ENCODE measurements at places on chromosomes 2 and 18.
A peak's percentile ranks its signal among the peaks of the same experiment; 100 is the strongest.

DNA sequence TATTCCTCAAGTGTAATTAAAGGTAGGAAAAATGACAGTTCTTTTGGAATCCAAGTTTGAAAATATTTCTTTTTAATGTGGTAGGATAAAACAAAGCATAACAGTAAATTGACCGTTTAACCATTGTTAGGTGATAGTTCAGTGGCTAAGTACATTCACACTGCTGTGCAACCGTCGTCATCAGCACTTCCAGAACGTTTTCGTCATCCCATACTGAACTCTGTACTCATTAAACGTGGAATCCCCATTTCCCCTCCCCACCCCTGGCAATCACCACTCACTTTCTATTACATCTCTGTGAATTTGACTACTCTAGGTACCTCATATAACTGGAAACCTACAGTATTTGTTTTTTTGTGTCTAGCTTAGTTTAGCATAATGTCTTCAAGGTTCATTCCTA, 32.9 kb upstream of the FZD5 start:
- no peak for DNase-seq

- no peak for DNase-seq
Observed at GRCh38 chr2:7030810-7031209, 113.6 kb downstream of the RNF144A start.

GRCh38 chr2:147989809-147990403, 30.6 kb downstream of the ORC4 start:
- DNase-seq = peak; percentile 48

DNA sequence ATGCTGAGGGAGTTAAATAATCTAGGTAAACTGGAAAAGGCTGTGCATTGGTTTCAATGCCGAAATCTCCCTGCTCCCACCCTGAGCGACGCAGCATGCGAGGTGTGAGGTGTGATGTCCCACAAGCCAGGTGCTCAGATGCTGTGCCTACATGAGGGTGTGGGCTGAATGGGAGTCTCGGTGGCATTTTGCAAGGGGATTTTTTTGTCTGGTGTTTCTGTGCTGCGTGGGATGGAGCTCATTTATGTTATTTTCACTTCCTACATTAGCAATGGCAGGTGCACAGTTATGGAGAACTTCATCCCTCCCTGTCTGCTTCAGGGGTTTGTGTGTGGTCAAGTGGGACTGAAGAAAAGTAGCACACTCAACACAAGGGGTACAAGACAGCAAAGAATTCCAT, 110.2 kb upstream of the CCDC68 start:
- no peak for DNase-seq

GRCh38 chr2:66070721-66071602, 364.0 kb upstream of the MEIS1 start:
- no peak for DNase-seq

- DNase-seq = no peak
Observed at GRCh38 chr18:58784601-58785137, 80.0 kb upstream of the ZNF532 start.

- no peak for DNase-seq
Observed at GRCh38 chr2:229633556-229633955, 80.8 kb downstream of the DNER start.

GRCh38 chr2:84495539-84496146, 20.7 kb upstream of the DNAH6 start:
- DNase-seq = peak; percentile 70

DNA sequence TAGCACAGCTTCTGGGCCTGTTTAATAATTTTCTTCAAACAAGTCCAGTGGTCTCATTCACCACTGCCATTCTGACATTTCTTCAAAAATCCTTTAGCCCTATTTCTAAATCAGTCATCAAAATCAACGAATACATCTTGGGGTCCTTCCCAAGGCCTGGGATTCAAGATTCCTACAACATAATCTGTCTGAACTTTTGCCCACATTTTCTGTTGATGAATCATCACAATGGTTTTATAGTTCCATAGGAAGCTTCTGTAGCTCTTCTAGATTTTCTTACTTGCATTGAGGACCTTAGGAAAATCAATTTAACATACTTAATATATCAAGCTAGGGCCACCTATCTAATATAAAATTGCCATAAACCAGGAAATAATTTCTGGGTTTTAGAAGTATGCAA, 811.8 kb upstream of the ACVR2A start:
- DNase-seq = peak; percentile 13

DNA sequence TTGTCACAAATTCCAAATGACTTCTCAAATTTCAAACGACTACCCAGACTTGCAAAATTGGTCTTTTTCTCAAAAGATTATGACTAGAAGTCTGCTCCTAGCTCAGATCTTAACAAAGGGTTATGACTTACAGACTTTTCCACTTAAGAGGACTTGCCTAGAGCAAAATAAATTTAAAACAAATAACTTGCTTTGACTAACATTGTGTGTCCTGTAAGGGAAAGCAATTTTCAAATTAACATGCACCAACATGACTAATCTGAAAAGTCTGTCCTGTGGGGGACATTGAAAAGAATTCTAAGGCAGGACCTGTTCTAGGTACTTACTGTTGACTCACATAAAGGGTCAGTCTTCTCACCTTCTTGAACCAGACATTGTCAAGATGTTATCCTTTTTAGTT, 53.5 kb upstream of the TMEM200C start:
- DNase-seq = no peak

DNA sequence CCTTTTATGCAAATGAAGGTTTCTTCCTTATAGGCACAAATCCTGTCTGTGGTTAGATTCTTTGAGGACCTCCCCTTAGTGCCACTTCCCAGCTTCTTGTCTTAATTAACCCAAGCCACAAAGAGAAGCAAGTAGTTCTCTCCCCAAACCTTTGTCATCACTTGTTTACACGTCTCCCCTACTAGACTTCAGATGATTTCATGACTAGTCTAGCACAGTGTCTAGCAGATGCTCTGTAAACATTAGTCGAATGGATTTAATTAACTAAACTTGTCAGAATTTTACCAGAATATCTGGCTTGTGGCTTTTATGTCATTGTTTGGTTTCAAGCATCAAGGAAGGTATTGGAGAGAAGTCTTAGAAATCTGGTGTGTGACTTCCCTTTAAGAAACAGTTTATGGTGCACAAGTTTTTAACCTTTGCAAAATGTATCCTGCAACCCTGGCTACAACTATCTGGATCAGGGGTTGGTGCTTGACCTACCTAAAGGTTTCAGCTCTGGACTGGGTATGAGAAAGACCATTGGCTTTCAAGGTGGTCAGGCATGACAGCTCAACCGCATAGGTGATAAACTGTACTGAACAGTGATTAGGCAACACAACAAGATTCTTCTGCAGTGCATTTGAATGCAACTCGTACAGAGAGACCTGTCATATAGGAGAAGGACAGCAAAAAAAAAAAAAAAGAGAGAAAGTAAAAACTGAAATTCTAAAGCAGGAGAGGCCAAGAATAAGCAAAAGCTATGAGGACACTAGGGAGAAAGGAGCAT, 93.2 kb upstream of the CCDC150 start:
- DNase-seq = no peak

- no peak for DNase-seq
Observed at GRCh38 chr18:5370332-5370731, 74.8 kb upstream of the ZBTB14 start.

- no peak for DNase-seq
Observed at GRCh38 chr2:217940261-217941220, 62.3 kb downstream of the TNS1 start.

DNA sequence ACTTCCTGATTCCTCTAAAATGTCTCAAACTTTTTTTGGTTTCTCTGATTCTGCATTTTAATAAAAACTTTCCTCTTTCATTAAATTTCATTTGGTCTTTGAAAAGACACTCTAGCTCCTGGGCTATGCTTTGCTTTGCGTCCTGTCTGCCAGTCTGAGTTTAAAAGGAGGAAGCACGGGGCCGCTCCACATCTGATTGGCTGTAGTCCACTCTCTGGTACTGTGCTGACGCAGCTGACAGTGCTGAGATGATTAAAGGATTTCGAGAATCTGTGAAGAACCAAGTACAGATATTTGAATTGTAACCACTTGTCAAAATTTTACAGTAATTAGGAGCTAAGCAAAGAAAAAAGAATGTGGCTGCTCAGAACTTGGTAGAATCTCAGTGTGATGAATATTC, 199.6 kb upstream of the HNMT start:
- DNase-seq = no peak

DNA sequence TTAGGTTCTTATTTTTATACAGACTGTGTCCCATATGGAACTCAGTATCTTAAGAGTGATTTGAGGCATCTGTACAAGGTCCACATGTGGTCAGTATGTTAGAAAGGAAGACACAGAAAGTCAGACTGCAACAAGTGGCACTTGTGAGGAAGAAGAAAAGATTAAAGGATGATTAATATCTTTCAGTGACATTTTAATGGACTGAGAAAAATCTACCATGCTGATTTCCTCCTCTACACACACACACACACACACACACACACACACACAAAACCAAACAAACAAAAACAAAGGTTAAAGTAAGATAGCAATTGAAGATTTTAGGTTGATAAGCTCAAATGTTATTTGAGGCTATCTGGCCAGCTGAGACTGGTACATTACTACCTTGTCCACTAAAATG, 94.5 kb upstream of the CHRNA1 start:
- DNase-seq = no peak

DNA sequence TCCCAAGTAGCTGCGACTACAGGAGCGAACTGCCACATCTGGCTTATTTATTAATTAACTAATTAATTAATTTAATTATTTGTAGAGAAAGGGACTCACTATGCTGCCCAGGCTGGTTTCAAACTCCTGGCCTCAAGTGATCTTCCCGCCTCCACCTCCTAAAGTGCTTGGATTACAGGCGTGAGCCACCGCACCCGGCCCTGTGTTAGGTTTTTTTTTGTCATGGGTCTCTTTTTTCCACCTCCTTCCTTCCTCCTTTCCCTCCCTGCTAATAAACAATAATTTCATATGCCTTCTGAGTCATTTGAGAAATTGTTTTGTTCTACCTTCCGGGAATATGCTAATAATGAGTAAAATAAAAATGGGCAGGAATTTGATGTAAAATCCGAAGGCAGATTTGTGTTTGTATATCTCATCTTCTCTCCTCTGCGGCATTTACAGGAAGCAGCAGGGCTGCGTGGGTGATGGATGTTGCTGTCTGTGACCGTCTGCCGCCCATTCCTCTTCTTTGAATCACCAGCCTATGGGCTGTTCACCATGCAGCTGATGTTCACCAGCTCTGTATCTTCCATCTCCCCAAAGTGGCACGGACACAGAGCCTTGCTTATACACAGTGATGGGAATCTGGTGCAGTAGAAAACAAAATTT, 89.9 kb downstream of the ACSL3 start:
- peak; percentile 94 for DNase-seq

- no peak for DNase-seq
Observed at GRCh38 chr2:231043796-231044195, 6.5 kb downstream of the C2orf72 start.

GRCh38 chr2:122800781-122801180, 1045.3 kb downstream of the TSN start:
- DNase-seq = no peak

GRCh38 chr2:192783643-192784042, 588.9 kb upstream of the TMEFF2 start:
- no peak for DNase-seq

GRCh38 chr2:178304333-178304732, 110.0 kb downstream of the OSBPL6 start:
- DNase-seq = no peak

DNA sequence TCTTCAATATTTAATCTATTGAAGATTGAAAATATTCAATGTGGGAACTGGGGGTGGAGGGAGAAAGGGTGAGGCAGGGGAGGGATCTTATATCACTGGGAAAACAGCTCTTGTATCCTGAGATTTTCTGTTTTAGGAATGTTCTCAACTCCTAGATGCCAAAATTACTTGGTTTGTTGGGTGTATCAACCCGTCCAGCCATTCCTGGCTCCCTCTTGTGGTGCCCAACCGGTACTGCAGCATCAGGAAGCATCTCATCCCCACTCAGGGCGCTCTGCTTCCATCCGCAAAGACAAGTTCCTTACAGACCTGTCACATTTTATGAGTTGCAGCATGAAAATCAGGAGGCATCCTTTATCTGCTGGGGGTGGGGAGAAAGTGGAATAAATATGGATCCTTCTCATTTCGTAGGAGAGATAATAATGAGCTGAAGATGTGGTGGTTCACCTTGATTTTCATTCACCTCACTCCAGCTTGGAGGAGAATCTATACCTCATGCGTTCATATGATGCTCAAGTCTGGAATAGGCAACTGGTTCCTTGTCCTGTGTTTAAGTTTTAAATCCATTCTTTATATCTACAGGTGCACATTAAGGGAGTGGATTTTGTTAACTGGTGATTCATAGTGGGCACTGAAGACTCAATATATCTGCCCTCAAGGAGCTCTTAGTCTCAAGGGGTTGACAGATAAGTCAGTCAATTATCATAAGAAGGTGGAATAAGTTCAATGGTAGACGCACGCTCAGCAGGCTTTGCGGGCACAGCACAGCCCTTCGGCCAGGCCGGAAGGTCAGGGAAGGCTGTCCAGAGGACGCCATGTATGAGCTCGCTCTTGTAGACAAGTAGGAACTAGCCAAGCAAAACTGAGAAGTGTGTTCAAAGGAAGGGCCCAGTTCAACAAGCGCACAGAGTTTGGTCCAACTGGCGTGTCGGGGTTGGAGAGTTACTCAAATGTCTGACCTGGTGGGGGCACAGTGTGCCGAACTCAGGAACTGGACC, 127.3 kb downstream of the RNF144A start:
- peak; percentile 37 for DNase-seq

DNA sequence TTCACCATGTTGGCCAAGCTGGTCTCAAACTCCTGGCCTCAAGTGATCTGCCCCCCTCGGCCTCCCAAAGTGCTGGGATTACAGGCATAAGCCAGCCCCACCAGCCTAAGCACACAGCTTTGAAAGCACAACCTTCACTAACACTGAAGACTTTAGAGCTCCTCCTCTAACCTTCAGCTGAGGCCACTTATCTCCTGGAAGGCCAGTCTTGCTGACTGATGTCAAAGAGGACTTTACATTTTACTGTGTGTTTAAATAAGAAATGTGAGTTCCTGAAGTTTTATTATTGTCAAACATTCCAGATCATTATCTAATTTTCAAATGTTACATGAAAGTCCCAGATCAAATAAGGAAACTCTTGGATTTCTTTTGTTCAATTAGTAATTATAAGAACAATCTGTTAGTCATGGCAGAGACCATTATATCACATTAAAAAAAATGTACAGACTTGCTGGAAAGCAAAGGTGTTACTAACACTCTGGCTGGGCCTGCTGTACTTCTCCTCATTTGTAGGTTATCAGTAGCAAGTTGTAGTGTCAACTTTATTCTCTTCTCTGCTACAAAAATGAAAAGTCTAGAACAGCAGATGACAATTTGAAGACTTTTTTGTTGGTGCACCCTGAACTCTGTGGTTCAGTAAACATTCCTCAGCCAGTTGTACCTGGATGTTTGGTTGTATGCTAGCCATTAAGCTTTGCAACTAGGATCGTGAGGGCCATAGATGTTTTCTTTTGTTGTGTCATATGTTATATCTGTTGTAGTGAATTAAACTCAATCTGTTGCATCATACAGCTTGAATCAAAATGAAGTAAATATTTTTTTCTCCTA, 80.0 kb downstream of the AOX1 start:
- no peak for DNase-seq

DNA sequence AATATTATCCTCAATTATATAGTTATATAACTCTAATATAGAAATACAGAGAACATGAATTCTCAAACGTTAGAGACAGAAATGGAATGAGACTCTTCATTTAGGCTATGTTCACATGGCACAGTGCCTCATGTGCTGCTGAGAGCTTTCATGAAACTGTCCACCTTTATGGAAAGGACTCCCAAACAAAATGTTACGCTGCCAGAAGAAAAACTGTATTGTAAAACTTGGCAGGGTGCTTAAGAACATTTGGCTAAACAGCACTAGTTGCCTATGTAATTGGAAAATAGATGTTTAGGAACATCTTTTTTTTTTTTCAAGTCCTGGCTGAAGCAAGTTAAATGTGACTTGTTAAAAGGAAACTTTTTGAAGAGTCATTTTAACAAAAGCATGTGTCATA, 396.0 kb downstream of the ERBB4 start:
- no peak for DNase-seq

Measured in EL (cell line).